ENCODE measurements at places on chromosomes 2 and 18. TPM values are rescaled to one million over a fixed set of nuclear protein-coding genes. Genes with fewer than 3 reads are reported as not detected.

NT5DC4 gene
- polyA plus RNA-seq = 0.29 TPM

DNA sequence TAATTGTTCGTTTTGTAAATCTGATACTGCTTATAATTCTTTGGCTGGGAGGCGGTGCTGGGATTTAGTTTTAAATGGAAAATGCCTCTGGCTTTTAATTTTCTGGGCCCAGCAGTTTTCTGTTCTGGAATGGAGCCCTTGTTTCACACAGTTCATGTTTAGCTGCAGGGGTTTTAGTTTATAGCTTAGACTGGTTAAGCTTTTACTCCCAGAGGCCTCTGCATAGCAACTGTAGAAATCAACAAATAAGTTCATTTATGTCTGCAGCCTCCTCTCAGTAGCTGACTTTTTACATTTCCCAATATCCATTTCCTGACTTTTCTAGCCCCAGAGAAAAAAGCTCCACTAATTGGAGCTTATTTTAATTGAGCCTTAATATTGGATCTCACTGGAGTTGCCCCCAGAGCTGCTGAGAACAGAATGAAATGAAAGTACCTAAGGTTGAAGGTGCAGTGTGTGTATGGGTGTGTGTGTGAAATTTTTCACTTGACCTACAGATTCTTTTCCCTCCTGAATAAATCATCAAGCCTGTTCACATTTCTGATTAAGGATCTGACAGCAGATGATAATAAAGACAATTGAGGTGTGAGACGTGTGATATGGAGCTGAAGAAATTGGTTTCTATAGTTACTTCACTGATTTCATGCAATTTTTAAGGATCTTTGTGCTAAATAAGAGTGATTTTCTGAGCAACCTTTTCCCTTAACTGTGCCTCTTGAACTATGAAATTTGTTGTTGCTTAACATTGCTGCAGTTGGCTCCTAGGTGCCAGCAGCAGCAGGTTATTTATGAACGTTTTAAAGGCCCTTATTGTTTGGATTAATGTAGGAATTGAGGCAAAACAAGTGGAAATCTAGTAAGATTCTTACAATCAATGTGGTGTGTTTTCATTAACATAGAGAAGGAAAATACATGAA, 109.6 kb downstream of the TAF4B start:
- peak; percentile 34 for DNase-seq

- DNase-seq = no peak
Observed at GRCh38 chr2:240795454-240795853, 24.6 kb downstream of the KIF1A start.

GKN1 gene
- polyA plus RNA-seq = not detected

- DNase-seq = no peak
Observed at GRCh38 chr18:8911408-8912340, 190.8 kb upstream of the NDUFV2 start.

DNA sequence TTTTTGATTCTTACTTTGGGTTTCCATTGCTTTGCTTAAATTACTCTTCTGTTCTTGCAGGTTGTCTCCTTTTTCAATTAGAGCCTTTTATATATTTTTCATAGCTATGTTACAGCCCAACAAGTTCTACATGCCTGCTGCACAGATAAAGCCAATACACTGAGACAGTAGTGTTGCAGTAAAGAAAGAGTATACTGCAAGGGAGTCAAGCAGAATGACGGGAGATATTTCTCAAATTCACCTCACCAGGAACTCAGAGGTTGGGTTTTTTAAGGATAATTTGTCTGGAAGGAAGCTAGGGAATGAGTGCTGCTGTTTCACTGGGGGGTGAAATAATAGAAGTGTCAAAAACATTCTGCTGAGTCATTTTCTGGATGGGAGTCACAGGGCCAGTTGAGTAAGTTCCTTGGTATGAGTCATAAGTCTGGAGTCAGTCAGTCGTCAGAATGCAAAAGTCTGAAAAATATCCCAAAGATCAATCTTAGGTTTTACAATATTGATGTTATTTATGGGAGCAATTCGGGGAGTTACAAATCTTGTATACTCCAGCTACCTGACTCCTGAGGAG, 193.0 kb upstream of the RGPD4 start:
- no peak for DNase-seq

SULT1C4 gene
- polyA plus RNA-seq = 48.1 TPM

DNA sequence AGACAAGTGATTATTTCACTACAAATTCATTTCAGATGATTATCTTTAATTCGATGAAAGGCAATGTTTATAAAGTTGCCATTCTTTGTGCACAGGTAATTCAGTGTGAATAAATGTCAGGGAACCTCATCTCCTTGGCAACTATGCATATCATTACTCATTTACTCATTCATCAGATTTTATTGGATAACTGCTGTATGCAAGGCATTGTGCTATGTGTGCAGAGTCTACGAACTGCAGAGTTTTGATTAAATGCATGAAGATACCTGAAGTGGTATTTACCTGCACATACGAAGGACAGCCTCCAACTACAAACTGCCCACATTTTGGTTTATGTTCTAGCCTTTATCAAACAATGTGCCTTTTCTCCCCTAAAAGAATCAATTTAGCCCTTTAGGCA, 3.5 kb downstream of the RND3 start:
- DNase-seq = no peak

DNA sequence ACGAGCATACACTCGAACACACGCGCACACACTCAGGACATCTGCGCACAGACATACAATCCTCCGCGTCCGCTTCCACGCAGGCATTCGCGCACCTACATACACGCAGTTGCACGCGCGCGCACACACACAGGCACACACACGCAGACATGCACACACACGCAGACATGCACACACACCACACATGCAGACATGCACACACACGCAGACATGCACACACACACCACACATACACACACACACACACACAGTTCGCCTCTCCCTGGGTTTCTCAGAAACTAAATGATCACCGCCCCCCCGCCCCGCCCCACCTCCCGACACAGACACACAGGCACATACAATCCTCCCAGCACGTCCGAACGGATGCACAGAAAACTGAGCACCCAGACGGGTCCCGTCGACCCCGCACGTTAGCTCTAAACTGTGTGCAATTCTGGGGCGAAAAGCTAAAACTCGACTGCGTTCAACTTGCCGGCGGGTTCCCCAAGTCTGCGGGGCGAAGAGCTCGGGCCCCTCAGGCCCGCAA, 1.0 kb downstream of the EPHA4 start:
- DNase-seq = no peak

GPBAR1 gene
- 2.1 TPM for polyA plus RNA-seq

PXDN gene
- 175 TPM for polyA plus RNA-seq

CREG2 gene
- 0.43 TPM for polyA plus RNA-seq

GRCh38 chr2:174574657-174575056, 22.9 kb downstream of the WIPF1 start:
- no peak for DNase-seq

- no peak for DNase-seq
Observed at GRCh38 chr2:192250961-192251360, 56.2 kb upstream of the TMEFF2 start.

DNA sequence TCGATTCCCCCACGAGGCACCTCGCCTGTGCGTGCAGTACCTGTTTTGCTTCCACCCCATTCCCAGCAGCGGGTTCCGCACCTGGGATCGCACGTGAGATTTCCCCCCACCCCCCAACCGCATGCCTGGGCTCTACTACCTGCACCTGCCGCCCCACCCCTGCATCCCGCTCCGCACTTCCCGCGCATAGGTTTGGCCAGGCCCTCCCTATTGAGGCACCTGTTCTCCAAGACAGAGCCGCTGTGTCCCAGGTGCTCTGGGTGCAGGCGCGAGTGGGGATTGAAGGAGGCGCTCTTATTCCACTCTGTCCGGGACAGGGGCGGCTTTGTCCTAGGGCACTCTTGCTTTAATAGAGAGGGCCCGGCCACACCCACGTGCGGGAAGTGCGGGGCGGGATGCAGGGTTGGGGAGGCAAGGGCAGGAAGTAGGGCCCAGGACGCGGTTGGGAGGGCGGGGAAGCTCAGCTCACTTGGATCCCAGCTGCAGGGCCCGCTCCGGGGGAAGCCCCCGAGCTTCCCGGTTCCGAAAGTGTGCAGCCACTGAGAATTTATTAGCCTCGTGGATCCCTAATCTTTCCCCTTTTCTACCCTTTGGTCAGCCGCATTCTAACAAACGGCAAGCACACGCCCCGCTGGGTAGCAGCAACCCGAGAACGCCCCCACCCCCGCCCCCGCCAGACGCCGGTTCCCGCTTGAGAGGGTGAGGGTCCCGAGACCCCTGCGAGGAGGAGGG, 670 bp upstream of the MOCOS start:
- DNase-seq = no peak

GRCh38 chr2:43000242-43001054, 208.1 kb upstream of the HAAO start:
- DNase-seq = no peak

GRCh38 chr2:191369034-191369433, 123.8 kb downstream of the MYO1B start:
- DNase-seq = no peak

DNA sequence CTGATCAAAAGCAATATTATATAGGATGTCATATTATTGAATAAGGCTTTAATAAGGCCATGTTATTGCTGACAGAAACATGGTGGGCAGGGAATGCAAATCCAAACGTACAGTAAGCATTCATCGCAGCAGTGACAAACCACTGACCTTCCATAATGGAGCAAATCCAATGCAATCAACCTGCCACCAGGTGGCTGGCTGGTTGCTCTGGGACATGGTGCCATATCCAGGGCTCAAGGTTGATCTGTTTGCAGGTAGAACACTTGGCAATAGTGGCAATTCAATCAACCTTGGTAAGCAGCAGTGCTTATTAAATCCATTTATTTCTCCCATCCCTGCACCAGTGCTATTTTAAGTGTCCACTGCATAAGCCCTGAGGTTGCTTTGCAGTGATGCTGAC, 75.4 kb downstream of the CERKL start:
- no peak for DNase-seq

- peak; percentile 45 for DNase-seq
Observed at GRCh38 chr18:61502472-61502871, 169.2 kb downstream of the CDH20 start.

DNA sequence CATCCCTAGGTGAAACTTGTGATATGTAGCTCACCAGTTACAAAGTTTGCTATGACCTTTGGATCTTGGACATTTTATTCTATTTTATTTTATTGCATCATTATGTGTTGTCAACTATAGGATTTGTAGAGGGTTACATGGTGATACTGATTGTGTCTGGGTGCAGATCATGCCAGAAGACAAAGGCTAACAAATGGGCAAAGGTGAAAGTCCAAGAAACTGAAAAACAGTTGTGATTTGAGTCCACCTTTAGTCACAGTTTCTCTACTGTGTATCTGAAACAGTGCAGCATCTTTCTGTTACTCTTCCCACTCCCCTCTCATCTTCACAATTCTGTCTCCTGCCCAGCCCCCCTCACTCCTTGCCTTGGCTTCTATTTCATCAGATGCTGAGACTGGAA, 111.9 kb upstream of the LYPD6 start:
- DNase-seq = no peak

GRCh38 chr18:75167759-75168618, 41.0 kb downstream of the PTGR3 start:
- no peak for DNase-seq

DNA sequence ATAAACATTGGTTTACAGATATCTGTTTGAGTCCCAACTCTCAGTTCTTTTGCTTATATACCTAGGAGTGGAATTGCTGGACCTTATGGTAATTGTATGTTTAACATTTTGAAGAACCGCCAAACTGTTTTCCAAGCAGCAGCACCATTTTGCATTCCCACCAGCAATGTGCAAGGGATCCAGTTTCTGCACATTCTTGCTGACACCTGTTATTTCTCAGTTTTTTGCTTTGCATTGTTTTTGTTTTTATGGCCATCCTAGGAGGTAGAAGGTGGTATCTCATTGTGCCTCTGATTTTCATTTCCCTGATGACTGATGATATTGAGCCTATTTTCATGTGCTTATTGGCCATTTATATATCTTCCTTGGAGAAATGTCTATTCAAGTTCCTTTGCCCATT, 71.2 kb downstream of the MCFD2 start:
- DNase-seq = no peak

- no peak for DNase-seq
Observed at GRCh38 chr2:232228332-232228731, 150.2 kb upstream of the ALPP start.

GRCh38 chr2:189834059-189834458, 49.8 kb downstream of the PMS1 start:
- DNase-seq = no peak
